ENCODE measurements at places on chromosomes 2 and 18.

- no peak for DNase-seq
Observed at GRCh38 chr2:160513120-160513519, 19.5 kb upstream of the RBMS1 start.

GRCh38 chr2:54518430-54518829, 62.3 kb downstream of the SPTBN1 start:
- DNase-seq: no peak

DNA sequence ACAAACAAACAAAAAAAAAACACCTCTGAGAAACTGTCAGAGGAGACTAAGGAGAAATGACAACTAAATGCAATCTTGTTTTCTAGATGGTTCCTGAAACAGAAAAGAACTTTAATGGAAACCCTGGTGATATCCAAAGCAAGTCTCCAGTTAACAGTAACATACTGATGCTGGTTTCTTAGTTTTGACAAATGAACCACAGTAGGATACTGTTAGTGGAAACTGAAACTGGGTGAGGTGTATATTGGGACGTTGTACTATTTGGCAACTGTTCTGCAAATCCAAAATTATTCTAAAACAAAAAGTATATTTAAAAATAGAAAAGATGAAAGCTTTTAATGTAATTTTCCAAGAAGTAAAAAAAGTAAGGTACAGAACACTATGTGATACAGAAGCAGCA, 11.4 kb downstream of the SESTD1 start:
- DNase-seq: no peak

GRCh38 chr2:229733611-229734245, 19.4 kb upstream of the DNER start:
- DNase-seq: no peak

DNA sequence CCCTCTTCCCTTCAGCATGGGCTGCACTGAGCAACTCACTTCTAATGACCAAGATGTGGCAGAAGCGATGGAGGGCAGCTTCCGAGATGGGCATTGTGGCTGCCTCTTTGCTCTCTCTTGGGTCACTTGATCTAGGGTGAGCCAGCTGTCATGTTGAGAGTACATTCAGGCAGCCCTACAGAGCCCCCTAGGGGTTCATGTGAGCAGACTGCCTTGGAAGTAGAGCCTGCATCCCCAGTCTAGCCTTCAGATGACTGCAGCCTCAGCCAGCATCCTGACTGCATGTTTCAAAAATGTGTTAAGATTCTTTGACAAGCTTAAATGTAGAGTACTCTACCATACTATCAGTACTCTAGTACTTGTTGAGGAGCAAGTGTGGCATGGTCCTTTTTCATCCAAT, 143.9 kb downstream of the NCK2 start:
- DNase-seq: no peak

- no peak for DNase-seq
Observed at GRCh38 chr2:200608341-200609027, 22.7 kb downstream of the AOX1 start.

DNA sequence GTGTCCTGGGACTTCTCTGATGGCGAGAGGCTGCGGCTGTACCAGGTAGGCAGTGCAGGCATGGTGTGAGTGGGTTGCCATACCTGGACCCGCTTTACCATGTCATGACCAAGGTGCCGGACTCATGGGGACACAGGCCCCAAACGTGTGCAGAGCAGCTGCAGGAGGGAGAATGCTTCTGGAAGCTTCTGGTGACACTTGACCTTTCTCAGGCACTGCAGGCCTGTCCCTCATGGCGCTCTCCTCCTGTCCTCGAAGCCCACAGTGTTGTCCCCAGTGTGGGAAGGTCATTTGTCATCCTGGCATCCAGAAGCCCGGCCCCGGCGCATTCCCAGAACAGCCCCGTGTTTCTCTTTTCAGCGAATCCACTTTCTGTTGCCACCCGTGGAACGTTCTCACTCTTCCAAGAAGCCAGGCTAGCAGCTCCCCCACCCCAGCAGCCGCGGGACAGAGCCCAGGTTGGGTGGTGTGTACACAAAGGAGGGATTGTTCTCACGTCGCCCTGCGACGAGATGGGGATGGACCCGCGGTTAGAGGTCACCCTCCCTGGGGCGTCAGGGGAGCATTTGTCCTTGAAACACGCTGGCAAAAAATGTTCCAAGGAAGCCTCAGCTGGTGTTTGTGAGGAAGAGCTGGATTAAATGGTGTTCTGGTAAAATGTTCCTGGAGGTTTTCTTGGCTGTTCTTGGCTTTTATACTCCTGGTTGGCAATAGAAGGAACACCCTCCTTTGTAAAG, 43.7 kb downstream of the SH3BP4 start:
- no peak for DNase-seq

- no peak for DNase-seq
Observed at GRCh38 chr18:43720041-43720440, 442.8 kb upstream of the SYT4 start.

GRCh38 chr2:169641464-169641863, 52.7 kb downstream of the CFAP210 start:
- DNase-seq: no peak

DNA sequence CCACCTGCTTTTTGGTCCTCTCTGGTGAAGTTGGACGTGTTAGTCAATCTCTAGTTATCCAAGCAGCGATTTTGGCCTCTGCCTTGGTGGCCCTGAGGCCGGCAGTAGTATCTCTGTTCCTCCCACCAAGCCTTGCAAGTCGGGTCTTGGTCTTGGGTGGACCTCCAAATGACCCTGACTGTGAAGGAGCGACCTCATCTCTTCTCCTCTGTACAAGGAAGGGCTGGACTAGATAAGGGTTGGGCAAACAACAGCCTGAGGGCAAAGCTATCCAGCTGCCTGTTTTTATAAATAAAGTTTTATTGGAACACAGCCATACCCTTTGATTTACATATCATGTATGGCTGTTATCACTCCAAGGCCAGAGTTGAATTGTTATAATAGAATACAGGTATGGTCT, 74.6 kb upstream of the FOSL2 start:
- DNase-seq: no peak

GRCh38 chr2:24815171-24815570, 21.9 kb downstream of the CENPO start:
- DNase-seq: no peak

DNA sequence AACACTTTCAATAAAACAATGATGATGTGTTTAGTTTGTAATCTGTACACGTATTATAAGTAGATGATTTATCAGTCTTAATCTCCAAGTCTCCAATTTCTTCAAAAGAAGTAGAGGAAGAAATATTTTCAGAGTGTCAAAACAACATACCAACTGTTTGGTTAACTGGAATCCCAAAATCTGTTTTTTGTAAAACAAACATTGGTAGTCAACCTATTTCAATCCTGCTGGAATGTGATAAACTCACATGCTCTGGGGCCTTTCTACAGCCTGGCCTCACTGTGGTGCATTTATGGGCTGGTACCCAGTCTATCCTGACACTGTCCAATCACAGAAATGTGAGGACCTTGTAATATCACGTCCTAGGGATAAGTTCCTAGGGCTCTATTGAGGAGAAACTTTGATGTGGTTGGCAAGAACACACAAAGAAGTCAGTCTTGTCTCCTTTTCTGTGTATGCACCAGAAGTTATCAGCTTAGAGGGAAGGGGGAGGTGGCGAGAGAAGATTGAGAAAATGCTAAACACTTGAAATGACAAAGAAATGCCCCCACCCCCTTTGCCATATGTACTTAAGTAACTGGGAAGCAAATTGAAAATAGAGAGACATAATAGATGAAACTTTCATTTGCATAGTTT, 47.2 kb downstream of the PRKRA start:
- no peak for DNase-seq

DNA sequence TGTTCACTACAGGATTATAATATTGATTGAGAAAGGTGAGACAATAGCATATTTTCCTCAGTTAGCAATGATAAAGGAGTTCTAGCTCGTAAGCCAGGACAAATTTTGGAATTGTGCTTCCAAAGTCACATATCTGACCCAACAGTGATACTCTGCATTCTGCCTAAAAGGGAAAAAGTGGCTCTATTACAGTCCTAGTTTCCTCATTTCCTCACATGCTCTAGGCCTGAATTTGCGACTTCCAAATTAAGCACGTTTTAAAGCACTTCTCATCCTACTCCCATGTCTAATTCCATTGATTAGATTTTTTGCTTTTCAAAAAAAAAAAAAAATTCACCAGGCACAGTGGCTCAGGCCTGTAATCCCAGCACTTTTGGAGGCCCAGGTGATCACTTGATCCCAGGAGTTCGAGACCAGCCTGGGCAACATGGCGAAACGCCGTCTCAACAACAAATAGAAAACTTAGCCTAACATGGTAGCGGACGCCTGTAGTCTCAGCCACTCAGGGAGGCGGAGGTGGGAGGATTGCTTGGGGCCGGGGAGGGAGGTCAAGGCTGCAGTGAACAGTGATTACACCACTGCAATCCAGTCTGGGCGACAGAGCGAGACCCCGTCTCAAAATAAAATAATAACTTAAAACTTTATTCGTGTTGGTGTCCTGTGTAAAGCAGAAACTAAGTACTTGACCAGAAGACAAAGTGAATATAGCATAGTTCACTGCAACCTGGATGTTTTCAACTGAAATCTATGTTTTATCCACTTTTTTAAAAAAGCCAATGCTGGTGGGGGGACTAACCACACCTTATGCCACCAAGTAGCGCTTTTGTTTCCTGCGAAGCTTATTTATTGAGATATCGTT, 1.5 kb downstream of the ESCO1 start:
- DNase-seq: no peak

GRCh38 chr2:112024896-112025491, 30.1 kb upstream of the TMEM87B start:
- DNase-seq: no peak

DNA sequence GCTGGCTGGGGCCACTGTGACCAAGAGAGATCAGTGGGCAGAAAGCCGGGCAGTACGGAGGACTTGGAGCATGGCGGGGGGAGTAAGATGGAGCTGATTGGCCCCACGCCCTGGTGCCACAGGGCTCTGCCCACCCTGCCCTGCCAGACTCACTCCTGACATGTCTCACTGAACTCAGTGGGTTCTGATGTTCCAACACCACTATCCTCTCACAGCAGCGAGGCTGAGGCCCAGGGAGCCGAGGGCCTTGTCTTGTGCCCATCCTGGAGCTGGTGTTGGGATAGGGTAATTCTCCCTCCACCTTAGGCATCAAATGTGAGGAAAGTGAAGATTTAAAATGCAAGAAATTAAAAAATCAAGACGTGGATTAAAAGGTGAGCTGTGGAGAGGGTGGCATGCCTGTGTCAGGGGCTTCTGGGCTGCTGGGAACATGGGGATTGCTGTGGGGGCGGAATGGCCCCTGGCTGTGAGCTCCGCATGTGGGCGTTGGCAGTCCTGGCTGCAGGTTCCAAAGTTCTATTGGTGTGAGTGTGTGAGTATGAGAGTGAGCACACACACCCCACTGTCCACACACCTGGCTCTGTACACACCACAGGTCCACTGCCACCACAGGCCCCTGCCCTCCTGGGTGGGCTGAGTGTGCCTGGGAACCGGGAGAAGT, 283.5 kb upstream of the HS6ST1 start:
- no peak for DNase-seq

GRCh38 chr2:111072220-111072871, 48.4 kb upstream of the BCL2L11 start:
- no peak for DNase-seq

DNA sequence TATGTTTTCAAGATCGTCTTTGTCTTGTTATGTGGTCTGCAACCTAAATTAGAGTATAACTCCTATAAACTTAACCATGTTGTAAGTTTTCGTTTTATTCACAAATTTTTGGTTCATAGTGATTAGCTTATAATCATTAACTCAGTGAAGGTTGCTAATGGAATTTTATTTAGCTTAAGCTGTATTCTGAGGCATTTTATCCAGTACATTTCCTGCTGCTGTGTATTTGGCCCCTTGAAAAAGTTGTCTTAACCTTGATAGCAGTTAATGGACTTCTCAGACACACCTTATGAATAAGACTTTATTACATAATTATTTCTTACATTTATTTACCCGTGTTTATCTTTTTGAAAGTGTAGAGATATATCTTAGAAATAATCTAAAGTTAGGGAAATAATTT, 20.5 kb downstream of the VAPA start:
- no peak for DNase-seq

DNA sequence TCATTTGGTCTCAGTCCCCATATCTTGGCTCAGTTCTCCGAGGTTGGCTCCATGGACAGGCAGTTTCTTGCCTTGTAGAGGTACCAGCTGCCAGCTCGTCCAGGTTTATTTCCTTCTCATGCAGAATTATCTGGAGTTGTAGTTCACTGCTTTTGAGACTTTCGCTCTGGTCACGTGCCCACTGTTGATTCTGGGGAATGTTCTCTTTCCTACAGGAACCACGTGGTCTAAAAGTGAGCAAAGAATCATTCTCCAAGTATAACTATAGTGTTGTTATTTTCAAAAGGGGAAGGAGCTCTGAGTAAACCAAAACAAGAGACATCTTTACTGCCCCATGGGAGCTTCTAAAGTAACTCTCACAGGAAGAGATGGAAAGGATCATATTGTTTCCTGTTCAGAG, 41.2 kb upstream of the RAB27B start:
- DNase-seq: no peak

DNA sequence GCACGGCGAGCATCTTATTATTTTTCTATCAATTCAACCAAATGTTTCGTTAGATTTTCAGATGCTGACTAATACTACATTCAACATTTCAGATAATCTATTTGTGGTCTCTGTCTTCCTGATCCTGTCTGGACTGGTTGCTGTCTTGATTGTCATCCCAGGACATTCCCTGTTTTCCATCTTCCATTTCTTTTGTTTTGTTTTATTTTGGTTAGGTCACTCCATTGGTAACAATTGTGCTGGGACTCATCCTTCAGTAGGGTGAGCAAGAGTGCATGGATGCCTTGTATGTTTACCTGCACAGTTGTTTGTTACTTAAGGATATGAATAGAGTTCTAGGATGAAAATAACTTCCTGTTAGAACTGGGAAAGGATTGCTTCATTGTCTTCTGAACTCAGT, 55.9 kb upstream of the ACYP2 start:
- no peak for DNase-seq

DNA sequence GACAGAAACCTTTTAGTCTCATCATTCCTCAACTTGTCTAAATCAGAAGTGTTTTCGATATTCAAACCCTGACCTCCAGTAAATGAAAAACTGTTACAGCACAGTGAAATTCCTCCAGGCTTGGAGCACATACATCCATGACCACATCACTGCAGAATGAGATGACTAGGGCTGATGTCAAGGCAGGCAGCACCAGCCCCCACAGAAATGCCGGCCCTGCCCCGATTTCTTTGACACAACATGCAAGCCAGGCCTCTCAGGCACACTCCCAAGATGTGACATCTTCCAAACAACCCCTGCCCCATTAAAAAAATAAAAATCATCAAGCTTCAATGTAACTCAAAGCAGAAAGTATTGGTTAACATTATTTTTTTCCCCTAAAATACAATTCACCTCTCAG, 103.3 kb downstream of the CTAGE1 start:
- no peak for DNase-seq

GRCh38 chr18:61628085-61628484, 264.7 kb downstream of the RNF152 start:
- DNase-seq: no peak

DNA sequence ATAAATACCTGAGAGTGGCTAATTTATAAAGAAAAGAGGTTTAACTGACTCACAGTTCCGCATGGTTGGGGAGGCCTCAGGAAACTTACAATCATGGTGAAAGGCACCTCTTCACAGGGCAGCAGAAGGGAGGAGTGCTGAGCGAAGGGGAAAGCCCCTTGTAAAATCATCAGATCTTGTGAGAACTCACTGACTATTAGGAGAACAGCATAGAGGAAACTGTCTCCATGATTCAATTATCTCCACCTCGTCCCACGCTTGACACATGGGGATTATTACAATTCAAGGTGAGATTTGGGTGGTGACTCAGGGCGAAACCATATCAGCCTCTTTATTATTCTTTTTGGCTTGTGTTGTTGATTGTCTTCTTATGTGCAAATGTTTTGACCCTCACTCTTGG, 76.2 kb downstream of the WDR7 start:
- no peak for DNase-seq

- DNase-seq: no peak
Observed at GRCh38 chr2:182862091-182862490, 4.3 kb downstream of the FRZB start.

Measured in activated CD4-positive, alpha-beta T cell treated with anti-CD3 and anti-CD28 coated beads for 1 hour (primary cell).